Foreskin fibroblast (primary cell): ENCODE measurements at places on chromosomes 6 and 20.
A peak's percentile ranks its signal among the peaks of the same experiment; 100 is the strongest.

DNA sequence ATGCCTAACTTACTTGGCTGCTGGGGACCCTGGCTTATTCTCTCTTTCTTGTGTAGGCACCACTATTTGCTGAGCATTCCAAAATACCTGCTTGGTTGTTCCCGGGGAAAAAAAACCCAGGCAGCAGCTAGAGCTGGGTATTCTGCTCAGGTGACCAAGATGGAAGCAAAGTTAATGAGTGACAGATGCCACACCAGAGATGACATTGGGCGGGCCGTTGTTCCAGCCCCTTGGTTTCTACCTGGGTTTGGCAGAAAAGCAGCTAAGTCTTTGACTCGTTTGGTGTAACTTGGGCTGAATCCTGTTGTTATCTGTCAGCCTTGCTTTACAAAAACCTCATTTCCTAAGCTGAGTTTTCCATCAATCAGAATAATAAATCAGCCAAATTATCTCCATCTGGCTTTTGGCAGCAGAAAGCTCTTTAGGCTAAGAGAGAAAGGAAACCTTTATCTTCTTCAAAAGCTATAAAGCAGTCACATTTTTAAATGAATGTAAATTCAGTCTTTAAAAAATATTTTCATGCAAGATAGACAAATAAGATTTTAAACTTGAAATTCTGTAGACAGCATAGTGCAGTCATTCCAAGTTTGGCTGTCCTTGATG lies 202.0 kb upstream of the GMDS start:
- DNase-seq: no peak

DNA sequence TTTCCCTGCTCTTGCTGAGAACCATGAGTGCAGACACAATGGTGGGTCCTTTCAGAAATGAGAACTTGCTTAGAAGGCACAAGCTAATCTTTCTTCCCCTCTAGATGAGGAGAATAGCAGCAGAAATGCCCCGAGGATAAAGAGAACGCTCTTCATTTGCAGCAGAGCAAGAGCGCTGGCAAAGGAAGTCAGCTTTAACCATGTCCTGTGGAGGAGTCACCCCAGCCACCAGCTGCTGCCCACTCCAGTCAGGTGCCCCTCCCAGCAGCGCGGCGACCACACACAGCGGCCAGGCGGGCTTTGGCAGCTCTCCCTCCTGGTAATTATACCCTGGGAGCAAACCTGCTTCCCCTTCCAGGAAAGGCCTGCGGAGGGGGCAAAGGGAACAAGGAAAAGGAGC lies 42.4 kb upstream of the EMILIN3 start:
- DNase-seq: no peak

- no peak for DNase-seq
These were observed 2.2 kb upstream of the PARD6B start for GRCh38 chr20:50728981-50729874.

DNA sequence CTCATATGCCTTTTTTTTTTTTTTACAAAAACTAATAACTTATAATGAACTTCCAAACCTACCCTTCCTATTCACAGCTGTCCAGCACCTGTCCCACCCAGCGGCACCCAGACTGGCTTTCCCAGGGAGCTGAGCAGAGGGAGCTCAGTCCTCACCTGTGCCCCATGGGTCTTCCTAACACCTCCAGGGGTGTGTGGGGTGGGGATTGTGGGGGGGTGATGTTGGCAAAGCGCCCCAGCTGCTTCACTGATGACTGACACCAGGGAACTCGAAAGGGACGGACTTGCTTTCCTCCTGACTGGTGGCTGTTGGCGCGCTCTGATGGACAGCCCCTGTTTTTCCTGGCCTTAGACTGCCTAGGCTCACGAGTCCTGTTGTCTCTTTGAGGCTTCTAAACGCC lies 14.2 kb upstream of the SYNJ2 start:
- no peak for DNase-seq

DNA sequence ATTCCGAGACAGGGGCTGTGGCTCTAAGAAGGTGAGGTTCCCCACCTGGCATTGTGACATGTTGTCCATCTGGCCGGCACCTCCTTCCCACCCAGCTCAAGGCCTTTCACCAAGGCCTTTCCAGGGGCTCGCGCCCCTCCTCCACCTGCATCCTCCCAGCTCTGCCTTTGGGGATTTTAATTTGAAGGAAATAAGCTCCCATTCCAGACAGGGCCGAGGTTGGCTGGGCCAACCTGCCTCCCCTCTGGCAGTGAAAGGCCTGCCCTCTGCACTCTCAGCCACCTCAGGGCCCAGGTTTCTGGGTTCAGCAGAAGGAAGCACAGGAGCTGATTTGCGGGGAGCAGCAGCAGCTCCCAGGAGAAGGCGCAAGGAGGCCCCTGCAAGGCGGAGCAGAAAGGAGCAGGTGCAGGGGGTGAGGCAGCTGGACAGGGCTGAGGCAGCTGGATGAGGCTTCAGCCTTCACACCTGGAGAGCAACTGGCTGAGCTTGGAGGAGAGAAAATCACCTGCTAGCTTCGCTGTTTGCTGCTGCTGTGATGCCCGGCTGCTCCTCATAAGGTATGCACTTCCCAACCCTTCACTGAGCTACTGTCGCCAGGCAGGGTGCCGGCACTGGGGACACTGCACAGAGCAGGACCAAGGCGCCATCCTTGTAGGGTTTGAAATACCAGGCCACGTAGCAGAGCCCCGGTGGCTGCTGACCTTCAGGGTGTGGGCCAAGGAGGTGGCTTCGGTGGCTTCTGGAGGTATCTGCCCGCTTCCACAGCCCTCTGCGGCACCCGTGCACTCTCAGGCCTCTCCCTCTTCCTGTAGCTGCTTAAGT lies 147.0 kb downstream of the SYNDIG1 start:
- no peak for DNase-seq

DNA sequence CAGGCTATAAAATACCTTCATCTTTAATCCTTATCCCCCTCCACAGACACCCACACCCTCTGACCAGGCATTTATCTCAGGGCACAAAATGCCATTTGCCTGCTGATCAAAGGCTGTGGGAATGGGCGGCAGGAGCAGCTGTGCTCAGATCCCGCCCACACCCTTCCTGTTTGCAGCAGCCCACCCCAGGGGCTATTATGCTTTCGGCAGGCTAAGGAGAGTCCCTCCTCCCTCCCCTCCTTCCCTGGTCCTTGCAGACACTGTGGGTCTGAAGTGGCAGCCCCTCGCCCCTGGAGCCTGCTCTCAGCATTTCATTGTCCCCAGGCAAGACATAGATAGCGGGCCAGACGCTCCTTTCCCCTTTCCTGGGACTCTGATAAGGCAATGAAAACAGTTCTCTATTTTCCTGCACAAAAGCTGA lies 220.8 kb upstream of the HEY2 start:
- no peak for DNase-seq

- DNase-seq: no peak
These were observed 366.5 kb downstream of the FOXA2 start for GRCh38 chr20:22217712-22218352.

GRCh38 chr6:85580878-85581267 lies 12.8 kb downstream of the SNX14 start:
- peak; percentile 66 for DNase-seq

DNA sequence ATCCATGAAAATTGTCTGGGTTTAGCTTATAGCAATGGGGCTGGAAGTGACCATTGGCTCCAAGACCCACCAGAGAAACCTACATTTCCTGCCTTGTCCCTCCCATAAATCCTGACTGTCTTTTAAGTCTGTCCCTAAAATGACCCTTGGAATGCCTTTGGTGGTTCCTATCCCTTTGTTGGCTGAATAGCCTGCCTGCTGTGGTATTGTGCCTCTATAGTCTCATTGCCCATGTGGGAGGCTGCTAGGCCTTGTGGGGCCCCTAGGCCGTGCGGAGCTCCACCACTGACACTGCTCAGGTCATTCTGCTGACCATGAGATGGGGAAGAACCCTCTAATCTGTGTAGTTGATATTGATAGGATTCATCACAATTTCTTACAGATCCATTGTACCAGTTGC lies 43.3 kb downstream of the SCP2D1 start:
- no peak for DNase-seq

DNA sequence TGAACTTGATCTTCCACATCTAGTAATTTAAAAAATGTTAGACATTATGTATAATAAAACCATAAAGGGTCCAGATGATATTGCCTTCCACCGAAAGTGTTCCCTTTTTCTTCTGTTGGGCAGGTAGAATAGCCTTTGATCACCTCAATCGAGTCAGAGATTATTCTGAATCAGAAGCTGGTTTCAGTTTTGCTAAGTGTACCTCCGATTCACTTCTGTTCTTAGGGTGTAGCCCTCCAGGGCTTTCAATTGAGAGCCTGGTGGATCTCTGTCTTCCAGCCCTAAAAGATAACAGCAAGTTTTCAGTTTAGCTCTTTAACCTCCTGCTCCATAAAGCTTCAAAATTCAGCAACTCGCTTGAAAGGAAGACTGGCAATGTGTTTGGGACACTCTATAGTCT lies 21.1 kb upstream of the AIG1 start:
- no peak for DNase-seq

DNA sequence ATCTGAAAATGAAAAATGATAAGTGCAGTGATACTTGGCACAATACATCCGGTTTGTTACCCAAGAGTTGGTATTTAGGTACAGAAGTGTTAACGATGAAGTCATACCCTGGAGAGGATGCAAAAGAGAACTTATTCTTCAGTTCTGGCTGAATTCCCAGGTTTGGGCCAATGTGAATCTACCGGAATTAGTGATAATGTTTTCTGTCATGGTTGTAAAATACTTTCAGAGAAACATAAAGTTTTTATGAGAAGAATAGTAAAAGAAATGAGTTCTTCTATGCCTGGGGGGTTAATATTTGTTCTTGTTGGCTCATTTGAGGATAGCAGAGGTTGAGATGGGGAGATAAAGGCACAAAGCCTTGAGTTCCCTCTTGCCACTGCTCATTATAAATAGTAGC lies 509.9 kb upstream of the POU3F2 start:
- no peak for DNase-seq

- DNase-seq: no peak
These were observed 126.9 kb downstream of the SOBP start for GRCh38 chr6:107616775-107617174.

DNA sequence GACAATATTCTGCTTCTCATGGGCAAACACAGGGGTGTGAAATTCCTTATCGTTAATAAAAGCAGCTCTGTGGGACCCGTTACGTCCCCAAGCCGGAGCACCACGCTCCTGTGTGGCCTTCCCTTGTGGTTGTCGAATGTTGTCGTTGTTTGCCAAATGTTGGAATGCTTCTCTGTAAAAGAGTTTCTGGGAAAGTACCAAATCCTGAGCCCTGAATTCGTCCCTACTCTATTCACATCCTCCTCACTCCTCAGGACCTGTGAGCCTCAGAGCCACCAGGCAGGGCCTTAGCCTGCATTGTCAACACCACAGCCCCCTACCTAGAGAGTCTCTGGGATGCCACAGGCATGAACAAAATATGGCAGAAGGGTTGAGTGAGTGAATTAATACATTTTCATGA lies 64.0 kb downstream of the THBS2 start:
- DNase-seq: no peak

GRCh38 chr6:137867685-137868509 lies 838 bp downstream of the TNFAIP3 start:
- peak; percentile 49 for DNase-seq

DNA sequence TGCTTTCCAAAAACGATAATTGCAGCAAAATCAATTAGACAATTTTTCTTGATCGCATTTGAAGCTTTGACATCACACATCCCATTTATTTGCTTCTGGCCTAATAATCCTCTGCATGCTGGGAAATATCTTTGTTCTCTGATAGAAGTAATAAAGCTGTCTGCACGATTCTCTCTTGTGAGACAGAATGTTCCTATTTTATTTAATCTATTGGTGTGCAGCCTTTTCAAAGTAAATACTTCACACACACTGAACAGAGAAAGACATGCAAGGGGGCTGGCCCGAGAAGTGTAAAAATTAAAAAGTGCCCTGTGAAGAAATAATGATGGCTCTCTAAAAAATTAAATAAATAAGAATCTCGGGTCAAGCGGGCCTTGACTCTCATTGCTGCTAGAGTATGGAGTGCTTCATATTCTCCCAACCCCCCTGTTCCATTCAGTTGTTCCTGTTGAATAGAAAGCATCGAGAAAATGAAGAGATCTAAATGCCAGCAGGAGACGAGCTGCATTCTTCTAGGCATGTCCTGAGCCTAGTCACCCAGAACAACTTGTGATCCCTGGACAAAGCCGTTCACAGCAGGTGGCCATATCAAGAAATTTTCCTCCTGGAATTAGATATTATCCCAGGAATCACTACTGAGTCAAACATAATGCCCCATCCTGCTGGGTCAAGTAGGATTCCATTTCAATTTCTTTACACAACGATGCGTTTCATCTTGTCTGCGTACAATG lies 625.9 kb upstream of the EPHA7 start:
- DNase-seq: no peak

DNA sequence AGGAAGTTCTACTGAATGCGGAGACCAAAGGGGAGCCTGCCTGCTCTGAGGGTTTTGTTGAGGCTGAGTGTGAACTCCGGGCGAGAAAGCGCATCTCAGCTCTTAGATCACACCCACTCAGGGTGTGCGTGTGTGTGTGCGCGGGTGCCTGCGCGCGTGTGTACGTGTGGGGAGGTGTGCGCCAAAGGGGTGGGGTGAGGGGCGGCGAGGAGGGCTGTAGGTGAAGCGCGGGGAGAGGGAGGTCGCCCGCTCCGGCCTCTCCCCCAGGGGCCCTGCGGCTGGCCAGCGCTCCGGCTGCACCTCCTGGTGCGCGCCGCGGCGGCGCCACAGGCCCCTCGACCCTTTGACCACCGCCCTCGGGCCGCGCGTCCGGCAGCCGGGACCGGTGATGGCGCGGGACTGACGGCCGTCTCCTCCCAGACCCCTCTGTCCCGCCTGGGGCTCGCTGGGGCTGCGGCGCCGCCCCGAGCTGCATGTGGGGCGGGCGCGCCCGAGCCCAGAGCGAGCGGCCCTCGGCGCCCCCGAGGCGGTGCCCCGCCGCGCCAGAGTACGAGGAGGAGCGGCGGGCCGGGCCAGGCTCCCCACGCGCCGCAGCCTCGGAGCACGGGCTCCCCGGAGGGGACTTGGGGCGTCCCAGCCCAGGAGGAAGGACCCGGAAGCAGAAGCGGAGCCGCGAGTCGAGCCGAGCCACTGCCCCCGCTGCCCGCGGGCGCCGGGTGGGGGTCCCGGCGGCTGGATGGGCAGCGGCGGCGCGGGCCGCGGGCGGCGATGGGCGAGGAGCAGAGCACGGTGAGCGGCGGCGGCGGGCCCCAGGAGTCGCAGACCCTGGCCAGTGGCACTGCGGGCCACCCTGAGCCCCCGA lies at the start of gene RNF217:
Gene RNF217, plus strand, starts transcription at position 661 of the 862 bp plus-strand sequence. Its CDS starts 108 bp downstream, at position 769.
- DNase-seq: peak; percentile 83

DNA sequence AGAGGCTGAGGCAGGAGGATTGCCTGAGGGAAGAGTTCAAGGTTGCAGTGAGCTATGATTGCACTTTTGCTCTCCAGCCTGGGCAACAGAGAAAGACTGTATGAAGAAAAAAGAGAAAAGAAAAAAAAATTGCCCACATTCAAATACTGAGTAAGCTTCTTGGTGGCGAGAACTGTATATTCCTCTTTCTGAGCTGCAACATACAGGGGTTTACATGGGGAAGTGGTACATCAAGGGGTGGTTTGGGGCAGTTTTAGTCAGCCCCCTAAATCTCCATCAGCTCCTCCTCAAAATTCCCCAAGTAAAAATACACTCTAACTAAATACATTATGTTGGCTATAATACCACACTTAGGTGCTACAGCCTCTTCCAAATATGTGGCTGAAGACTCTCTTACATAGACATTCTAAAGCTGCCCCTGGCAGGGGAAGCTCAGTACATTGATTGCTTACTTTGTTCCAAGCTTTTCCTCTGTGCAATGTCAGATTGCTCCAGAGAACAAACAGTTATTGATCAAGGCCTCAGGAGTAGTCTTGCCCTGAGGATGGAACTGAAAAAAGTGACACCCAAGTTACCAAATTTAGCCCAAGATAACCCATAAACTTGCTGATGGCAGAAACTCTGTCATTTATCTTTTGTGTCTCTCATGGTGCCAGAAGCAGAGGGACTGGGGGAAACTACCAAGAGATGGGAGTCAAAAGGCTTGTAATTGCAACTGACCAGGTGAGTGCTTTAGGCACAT lies 107.4 kb upstream of the RIPOR2 start:
- DNase-seq: no peak
